NCI-H82 (cell line): ENCODE measurements at places on chromosomes 2 and 18.

- no peak for DNase-seq
These were observed 14.1 kb upstream of the MEX3C start for GRCh38 chr18:51211552-51211951.

- DNase-seq, result no peak
These were observed 11.2 kb upstream of the WIPF1 start for GRCh38 chr2:174608866-174609214.

- no peak for DNase-seq
These were observed 2.4 kb upstream of the MALT1 start for GRCh38 chr18:58668897-58669296.

- no peak for DNase-seq
These were observed 3.3 kb upstream of the ABCB6 start for GRCh38 chr2:219221957-219222518.

- no peak for DNase-seq
These were observed 75.6 kb downstream of the GPD2 start for GRCh38 chr2:156511803-156512202.

DNA sequence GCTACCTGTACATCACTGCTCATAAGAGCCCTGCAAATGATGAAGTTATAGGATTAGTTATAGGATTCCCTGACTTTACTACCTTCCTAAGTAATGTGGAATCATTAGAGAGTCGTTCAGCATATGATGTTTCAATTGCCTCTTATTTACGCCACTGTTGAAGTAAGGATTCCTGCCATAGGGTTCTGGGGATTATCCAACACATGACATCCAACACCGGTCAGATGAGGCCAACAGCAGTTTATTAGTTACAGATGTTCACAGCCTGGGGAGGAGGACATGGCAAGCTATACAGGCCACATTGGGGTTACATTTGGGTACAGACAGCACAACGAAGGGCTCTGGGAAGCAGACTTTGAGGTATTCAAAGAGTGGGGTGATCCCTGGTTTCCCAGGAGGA lies 134.1 kb upstream of the MC4R start:
- peak; percentile 81 for DNase-seq

DNA sequence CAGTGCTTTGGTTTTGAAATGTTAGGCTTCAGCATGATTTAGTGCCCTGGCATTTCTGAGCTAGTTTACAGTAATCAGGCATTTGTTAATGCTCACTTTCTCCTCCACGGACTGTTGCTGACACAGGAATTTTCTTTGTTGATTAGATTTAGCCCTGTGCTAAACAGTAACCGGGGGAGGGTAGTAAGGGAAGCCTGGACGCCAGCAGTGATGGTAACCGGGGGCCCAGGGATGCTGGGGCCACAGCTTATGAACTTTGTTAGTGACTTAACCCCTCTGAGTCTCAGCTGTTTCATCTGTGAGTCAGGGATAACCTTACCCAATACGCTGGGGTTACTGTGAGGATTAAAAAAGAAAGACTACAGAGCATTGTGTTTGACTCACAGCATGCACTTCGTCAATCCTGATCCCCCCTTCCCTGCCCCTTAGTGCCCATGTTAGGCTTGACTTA lies 33.5 kb downstream of the KLHL29 start:
- peak; percentile 49 for DNase-seq

- no peak for DNase-seq
These were observed 95.8 kb upstream of the TEX51 start for GRCh38 chr2:126802774-126803433.

DNA sequence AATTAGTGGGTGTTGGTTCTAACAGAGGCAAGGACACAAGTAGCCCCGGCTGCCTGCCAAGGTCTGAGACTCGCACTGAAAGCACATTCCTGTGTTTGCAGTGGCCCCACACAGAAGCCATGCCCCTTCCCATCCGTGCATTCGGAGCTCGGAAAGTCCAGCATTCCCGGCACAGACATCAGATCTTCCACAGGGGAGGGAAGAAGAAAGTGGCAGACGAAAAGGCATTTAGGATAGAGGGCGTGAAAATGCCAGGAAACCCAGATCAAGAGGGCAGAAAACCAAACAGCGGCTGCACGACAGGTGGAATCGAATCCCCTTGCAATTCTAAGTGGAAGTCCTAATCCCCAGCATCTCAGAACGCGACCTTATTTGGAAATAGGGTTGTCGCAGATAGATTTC lies 105.5 kb upstream of the ASB18 start:
- no peak for DNase-seq

- no peak for DNase-seq
These were observed 6.6 kb upstream of the TMEM214 start for GRCh38 chr2:27025861-27026851.

GRCh38 chr2:5387406-5387805 lies 304.8 kb upstream of the SOX11 start:
- DNase-seq, result no peak

- no peak for DNase-seq
These were observed 233.8 kb downstream of the ANKRD36B start for GRCh38 chr2:97355887-97356286.

DNA sequence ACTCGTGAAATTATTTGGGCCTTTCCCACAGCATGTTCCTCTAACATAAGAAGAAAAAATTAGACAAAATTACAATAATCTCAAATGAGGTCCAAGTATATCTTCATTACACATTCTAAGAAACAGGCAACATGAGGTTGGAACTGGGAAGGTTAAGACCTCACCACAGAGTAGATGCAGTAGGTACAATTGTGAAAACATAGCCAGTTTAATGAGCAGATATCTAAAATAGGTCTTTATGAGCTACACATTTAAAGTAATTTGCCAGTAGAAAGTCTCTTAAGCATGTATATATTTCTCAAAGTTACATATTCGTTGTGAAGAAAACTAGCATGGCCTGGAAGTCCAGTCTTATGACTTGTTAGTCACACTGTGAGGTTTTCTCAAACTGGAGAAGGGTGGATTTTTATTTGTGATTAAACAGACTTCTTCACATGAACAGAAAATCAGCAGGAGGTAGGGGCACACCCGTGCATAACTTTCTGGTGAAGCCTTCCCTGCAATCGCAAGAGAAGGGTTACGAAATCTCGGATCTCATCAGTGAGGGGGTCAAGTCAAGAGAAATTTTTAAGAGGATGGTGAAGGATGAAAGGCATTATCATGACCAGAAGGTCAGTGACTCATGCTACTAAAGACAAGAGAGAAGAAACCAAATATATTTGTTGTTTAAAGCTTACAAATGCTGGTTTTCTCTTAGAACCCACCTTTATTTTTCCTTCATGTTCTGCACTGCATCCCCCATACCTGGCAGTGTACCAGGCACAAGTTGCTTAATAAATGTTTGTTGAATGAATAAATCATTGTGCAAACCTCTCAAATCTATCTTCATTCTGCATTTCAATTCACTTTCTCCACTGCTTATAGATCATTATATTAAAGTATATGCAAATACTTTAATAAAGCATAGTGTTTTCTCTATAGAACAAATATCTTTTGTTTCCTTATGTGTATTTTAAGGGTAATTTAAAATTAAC lies 5.1 kb upstream of the RAB27B start:
- DNase-seq, result no peak

GRCh38 chr2:222798528-222798927 lies 62.3 kb upstream of the ACSL3 start:
- DNase-seq, result no peak

- DNase-seq, result no peak
These were observed 2.1 kb downstream of the COL4A4 start for GRCh38 chr2:227161947-227162346.

DNA sequence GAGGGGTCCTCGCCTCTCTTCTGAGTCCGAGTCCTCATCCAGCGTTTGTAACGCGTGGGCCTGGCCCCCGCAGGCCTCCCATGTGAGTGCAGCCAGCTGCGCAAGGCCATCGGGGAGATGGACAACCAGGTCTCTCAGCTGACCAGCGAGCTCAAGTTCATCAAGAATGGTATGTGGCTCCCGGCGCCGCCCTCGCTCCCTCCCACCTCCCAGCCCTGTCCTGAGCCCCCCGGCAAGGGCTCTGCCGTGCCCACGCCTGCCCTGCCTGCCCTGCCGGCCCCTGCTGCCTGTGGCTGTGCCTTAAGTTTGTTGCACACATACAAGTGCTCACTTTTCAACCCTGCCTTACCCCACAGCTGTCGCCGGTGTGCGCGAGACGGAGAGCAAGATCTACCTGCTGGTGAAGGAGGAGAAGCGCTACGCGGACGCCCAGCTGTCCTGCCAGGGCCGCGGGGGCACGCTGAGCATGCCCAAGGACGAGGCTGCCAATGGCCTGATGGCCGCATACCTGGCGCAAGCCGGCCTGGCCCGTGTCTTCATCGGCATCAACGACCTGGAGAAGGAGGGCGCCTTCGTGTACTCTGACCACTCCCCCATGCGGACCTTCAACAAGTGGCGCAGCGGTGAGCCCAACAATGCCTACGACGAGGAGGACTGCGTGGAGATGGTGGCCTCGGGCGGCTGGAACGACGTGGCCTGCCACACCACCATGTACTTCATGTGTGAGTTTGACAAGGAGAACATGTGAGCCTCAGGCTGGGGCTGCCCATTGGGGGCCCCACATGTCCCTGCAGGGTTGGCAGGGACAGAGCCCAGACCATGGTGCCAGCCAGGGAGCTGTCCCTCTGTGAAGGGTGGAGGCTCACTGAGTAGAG lies 14.4 kb upstream of the ALLC start:
- DNase-seq, result no peak

GRCh38 chr18:31061945-31062344 lies 19.4 kb upstream of the DSC3 start:
- no peak for DNase-seq
